AG08396 (cell line): ENCODE measurements at places on chromosomes 1 and 21.
A peak's percentile ranks its signal among the peaks of the same experiment; 100 is the strongest.

GRCh38 chr1:168482106-168482505 is 61.7 kb downstream of the XCL2 start:
- DNase-seq = no peak

GRCh38 chr1:168601051-168601450 is 24.6 kb downstream of the XCL1 start:
- DNase-seq = no peak

DNA sequence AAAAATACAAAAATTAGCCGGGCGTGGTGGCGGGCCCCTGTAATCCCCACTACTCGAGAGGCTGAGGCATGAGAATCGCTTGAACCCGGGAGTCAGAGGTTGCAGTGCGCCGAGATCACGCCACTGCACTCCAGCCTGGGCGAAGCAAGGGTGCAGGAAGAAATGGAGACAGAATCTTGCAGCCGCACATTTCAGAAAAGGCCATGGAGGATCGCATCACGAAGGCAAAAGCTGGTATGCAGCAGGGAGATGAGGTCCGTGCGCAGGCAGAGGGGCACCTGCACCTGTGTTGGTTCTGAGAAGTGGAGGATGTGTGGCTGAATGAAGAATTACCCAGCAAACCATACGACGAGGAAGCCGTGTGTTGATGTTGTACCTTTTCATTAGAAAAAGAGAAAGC is 53.0 kb upstream of the ABCG1 start:
- DNase-seq = no peak

DNA sequence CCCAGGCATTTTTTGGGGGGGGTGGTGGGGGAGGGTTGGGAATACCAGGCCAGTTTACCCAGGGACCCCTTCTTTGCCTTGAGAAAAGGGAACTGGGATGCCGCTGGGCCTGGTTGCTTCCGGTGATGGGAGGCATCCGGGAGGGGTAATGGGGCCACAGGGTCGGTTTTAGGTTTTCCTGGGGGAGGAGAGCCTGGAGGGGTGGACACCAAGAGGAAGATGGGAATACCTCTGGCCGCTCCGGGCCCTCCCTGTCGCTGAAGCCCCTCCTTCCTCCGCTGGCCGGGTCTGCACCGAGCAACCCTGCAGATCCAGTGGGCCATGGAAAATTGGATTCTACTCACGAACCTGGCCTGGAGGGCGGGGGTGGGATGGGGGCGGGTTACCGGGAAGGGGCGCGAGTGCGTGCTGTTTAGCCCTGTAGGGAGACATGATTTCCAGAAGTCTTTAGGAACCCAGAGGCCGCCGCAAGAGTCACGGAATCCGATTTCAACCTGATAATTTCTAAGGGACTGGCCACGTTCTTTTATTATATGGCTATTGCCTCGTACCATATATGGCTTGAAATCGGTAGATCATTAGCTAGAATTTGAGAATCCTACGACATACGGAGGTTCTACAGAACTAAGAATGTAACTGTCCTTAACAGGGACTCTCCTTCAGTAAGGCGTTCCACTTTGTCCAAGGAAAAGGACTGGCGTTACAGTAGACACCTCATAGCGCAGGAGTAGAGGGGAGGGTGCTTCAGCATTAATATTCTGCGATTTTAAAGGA is 749 bp downstream of the AKIRIN1 start:
- peak; percentile 46 for DNase-seq

DNA sequence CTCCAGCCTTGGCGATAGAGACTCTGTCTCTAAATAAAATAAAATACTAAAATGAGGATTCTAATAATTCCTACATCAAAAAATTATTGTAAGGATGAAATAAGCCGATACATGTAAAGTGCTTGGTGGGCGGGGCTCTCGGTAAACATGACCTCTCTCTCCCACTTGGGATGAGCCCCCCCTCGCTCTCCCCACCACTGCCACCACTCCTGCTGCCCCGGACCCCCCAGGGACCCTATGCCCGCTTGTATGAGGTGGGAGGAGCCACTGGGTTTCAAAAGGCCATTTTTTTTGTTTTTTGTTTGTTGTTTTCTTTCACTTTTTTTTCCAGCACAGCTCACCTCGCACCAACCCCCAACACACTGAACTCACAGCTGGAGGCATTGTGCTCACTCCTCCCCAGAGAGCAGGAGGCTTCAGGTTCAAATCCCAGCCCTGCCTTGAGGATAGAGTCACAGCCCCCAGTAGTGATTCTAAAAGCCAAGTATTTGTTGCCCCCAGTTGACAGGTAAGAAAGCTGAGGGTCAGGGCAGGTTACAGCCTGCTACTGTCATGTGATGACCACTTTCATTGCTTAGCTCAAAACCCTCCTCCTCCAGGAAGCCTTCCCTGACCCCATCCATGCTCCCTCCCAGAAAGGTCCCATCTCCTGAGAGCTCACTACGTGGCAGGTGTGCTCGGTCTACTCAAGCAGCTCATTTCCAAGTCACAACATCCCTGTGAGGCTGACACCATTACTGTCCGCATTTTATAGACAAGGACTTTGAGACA is 4.2 kb downstream of the SDC3 start:
- DNase-seq = no peak

- DNase-seq = no peak
Observed at GRCh38 chr21:21002153-21002552, 3.9 kb downstream of the NCAM2 start.

DNA sequence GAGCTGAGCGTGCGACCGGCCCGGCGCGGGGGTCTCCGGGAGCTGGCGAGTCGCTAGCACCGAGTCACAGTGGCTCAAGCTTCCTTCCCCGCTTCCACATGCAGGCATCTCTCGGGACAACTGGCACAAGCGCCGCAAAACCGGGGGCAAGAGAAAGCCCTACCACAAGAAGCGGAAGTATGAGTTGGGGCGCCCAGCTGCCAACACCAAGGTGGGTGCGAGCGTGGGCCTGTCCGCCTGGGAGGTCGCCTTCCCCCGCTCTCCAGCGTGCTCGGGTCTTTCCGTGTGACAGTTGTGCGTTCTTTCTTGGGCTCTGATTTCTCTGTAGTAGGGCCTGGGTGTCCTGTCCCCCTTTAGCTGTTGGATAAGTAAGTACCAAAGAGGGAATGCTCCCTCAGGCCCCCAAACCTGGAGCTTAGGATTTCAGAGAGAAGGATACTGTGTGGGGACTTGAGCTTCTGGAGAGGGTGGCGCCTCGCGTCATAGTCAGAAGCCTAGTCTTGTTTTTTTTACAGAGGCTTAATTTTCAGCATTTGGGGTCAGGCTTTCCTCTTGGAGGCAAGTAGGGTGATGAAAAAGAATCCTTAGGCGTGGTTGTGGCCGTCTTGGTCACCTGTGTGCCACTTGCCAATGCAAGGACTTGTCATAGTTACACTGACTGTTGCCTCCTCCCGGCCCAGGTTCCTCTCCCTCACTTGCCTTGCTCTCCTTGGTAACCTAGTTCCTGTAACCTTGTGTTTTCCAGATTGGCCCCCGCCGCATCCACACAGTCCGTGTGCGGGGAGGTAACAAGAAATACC is 790 bp downstream of the RPS8 start:
- DNase-seq = no peak

DNA sequence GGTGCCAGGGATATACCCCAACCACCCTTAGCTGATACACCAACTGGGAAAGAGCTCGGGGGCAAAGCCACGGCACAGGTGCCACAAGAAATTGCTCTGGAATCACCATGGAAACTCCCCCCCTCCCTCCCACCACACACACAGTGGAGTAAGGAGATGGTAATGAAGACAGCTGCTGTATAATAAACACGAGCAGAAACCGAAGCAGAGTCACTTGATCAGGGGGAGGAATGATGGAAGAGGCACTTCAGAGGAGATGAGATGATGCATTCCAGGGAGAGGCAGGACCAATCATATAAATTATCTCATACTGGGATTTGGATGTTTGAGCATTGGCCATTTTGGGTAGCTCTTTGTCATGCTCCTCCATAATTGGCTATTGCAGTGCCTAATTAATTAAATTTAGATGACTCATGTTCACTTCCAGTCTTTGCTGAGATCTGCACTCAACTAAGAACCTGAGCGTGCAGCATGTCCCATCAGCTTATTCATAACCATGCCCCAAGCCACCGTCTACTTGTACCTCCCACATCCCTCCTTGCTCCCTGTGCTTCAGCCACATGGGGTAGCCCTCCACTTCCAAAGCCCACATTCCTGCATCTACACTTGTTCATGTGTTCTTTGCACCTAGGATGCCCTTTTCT is 189.5 kb downstream of the ZSCAN20 start:
- no peak for DNase-seq

DNA sequence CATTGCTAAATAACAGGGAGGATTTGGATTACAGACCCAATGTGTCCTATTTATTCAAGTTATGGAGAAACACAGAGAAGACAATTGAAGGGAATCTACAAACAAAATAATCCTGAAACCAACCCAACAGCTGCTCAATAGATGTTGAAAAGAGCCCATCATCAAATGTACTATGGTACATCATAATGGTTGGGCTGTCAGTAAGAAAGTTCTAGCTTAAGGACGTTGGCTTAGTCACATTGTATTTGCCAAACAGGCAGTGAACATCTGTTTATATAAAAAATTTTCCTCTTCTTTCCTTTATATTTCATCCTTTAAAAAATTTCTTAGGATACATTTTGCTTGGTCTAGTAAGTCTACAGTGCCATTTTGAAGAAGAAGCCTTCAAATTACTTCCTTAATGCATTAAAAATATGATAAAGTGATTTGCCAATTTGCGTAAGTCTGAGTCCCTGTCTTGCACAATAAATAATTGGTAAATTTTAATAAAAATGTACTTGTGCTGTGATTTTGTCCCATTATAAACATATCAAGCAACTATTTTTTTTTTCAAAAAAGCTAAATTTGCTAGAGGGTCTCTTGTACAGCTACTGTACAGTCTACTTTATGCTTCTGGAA is 14.4 kb downstream of the MAP3K7CL start:
- peak; percentile 13 for DNase-seq

DNA sequence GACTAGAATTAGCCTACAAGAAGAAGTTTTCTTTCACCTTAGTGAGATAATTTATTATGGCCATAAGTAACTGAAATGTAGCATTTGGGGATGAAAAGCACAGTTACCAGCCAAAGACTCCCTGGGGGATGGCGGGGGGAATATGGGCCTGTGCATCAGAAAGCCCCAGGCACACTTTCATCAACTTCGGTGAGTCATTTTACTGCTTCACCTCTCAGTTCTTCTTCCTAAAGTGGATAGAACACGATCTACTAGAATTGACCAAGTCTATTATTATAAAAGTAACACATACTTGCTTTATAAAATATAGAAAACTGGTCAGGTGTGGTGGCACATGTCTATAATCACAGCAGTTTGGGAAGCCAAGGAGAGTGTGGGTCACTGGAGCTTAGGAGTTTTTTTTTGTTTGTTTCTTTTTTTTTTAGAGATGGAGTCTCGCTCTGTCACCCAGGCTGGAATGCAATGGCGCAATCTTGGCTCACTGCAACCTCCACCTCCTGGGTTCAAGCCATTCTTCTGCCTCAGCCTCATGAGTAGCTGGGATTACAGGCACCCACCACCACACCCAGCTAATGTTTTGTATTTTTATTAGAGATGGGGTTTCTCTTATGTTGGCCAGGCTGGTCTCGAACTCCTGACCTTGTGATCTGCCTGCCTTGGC is 141.8 kb downstream of the ZZZ3 start:
- DNase-seq = no peak

DNA sequence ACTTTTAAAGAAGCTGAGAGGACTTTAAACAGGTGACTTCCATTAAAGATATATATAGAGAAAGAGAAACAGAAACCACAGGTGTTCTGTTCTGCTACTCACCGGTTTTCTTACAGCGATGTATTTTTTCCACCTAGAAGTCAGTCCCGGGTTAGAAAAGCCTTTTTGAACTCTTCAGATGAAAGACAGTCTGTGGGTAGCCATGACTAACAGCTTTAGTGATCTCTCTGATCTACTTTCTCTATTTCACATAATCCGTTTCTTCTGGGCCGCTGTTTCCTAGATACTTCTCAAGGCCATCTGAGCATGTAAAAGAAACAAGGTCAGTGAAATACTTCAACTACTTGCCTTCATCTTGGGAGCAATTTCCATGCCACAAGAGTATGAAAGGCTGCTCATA is 25.1 kb downstream of the WDR64 start:
- no peak for DNase-seq

- no peak for DNase-seq
Observed at GRCh38 chr1:157838966-157839365, 2.6 kb downstream of the CD5L start.

GRCh38 chr21:38960251-38960650 is 154.5 kb downstream of the ETS2 start:
- no peak for DNase-seq

- DNase-seq = no peak
Observed at GRCh38 chr1:209642816-209643215, 9.4 kb downstream of the LAMB3 start.

DNA sequence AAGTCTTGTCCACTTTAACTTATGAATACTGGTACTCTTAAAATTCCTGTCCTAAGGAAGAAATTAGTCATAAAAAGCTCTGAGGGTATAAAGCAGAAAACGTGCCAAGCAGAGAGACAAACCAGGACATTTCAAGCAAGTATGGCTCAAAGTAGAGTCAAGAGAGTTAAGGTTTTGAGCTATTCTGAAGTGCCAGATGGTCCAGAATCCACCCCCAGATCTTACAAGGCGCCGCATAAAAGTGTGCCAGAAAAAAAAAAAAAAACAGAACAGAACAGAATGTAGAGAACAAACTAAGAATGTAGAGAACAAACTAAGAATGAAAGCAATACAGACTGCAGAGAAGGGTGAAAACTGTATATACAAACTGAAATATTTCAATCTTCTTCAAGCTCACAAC is 12.5 kb downstream of the EPS15 start:
- DNase-seq = peak; percentile 20

DNA sequence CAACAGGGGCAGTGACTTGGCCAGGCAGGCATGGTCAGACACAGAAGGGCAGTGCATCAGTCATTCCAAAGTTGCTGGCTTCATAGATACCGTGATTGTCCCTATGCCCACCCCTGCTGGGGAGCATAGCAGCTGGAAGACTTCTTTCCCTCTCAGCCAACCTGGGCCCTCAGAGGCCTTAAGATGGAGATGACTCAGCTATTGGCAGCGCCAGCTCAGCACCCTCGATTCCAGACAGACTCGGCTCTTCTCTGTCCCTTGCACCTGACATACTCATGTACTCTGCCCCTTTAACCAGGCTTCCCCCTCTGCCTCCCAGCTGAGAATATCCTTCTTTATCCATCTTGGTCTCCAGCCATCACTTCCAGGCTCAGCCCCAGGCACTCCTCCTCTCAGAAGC is 16.8 kb downstream of the SLAMF8 start:
- no peak for DNase-seq

GRCh38 chr21:39972471-39972870 is 105.2 kb downstream of the PCP4 start:
- DNase-seq = no peak

DNA sequence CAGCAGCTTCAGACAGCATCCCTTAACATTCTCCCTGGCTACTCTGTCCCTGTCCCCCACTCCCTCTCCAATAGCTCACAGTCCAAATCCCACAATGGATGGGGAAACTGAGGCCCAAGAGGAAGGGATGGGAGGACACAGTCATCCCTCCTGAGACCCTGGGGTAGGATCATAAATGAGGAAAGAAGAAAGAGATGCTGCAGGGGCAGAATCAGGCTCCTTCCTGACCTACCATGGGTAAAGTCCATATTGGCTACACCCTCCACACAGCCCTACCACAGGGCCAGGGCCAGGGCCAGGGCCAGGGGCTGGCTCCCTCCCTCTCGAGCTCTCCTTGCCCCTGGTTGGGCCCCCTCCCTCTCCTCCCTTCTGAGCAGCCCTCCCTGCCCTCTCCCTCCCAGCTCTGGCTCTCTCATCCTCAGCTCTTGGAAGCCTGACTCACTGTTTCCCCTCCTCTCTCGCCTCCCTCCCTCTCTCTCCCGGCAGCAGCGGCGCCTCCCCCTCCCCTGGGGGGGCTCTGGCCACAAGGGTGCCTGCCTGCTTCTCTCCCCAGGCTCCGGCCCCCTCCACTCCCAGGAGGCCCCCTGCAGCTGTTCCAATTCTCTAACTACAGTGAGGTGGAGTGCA is 4.9 kb downstream of the AHDC1 start:
- peak; percentile 84 for DNase-seq
